ENCODE measurements at places on chromosomes 4 and X.

DNA sequence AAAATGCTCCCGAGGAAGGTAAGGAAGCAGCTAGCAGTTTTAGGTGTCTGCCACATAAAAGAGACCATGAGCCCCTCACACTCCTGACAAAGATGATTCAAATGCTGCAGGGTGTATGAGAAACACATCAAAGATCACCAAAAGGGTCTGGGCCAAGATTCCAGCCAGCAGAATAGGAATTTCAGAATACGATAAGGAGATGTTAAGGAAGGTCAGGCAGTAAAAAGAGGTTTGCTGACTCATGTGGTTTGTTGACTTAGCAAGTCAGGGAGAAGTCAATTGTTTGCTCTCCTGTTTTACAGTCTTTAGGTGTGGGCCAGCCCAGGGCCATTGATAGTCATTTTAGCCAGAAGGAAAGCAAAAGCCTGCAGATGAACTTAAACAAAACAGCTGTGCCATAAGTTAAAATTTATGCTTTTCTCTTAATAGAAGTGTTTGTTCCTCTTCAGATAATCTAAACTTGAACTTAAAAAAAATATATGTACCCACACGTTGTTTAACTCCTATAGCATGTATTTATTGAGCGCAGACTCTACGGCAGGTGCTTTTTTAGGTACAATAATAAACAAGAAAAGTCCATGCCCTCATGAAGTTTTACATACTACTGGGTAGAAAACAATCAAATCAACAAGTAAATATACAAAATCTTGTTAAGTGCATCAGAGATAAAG is 115.6 kb downstream of the CAMK2D start:
- no peak for DNase-seq

DNA sequence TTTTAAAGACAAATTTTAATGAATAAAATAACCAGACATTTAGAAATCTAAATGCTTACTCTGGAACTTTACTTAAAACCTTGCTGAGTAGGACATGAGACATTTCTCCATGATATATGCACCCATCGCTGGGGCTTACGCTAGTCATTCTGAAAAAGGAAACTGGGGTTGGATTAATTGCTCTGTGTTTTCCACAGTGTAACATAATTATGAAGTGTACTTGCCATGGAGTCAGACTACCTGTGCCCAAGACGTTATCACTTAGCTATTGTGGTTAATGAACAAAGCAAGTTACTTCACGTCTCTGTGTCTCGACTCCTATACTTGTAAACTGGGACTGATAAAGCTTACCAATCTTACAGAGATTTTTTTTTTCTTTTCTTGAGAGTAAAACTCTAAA is 47.8 kb downstream of the SHISA3 start:
- DNase-seq = peak; percentile 27

- DNase-seq = no peak
Observed at GRCh38 chrX:46485897-46486296, 59.3 kb downstream of the ZNF674 start.

GRCh38 chr4:38669208-38669607 is 5.2 kb downstream of the KLF3 start:
- DNase-seq = no peak

GRCh38 chrX:78527263-78527662 is 131.9 kb downstream of the RTL3 start:
- DNase-seq = peak; percentile 70

GRCh38 chr4:24551492-24552289 is 32.7 kb downstream of the DHX15 start:
- DNase-seq = peak; percentile 15

GRCh38 chr4:80070880-80071603 is 2.0 kb downstream of the ANTXR2 start:
- DNase-seq = no peak

GRCh38 chr4:60422439-60422838 is 777.7 kb upstream of the ADGRL3 start:
- no peak for DNase-seq

- peak; percentile 16 for DNase-seq
Observed at GRCh38 chr4:147831551-147832171, 99.8 kb downstream of the ARHGAP10 start.

DNA sequence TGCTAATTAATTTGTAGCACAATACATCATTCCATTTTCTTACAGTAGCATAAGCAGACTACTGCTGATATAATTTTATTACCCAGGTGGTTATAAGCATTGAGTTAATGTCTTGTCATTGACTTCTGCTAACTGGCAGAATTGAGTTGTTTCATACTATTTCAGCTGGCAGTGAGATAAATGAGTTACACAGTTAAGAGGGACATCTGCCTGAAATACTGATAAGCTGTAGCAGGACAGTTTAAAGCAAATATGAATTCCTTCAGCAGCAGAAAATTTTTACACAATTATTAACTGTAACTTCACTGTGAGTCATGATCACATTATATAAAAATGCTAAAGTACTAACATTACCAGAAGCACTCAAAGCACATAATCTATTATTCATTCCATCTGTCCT is 326.8 kb downstream of the INPP4B start:
- no peak for DNase-seq

- DNase-seq = no peak
Observed at GRCh38 chr4:20440170-20440569, 188.5 kb downstream of the SLIT2 start.

GRCh38 chrX:22220941-22221340 is 51.8 kb upstream of the CBLL2 start:
- no peak for DNase-seq

GRCh38 chrX:54817220-54817820 is 9.8 kb downstream of the MAGED2 start:
- DNase-seq = no peak

- peak; percentile 23 for DNase-seq
Observed at GRCh38 chrX:13110433-13111324, 66.3 kb upstream of the FAM9C start.

DNA sequence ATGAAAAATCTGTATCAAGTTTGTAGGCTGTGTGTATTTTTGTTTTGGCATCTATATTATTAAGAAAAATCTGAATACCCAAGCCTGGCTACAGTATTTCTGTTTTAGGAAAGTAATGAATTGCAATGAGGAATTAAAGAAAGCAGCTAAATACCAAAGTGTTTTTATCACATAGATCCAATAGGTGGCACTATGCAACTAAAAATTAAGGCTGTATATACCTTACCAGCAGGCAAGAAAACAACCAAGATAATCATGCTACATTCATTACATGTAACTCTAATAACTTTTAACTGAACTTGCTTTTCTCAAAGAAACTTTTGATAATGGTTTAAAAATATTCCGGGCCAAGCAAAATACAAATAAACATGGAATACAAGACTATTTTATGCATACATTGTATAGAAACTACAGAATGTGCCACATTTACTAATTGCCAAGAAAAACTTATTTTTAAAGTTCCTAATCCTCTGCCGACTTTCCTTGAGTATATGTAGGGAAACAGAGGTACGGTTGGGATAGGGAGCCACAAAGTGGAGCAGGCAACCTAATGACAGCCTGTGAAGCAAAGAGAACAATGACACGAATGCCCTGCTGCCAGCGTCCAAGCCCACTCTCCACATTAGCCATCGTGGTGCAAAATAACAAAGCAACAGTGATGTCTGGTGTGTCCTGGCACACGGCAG is 63.7 kb downstream of the SEC24D start:
- DNase-seq = peak; percentile 45

DNA sequence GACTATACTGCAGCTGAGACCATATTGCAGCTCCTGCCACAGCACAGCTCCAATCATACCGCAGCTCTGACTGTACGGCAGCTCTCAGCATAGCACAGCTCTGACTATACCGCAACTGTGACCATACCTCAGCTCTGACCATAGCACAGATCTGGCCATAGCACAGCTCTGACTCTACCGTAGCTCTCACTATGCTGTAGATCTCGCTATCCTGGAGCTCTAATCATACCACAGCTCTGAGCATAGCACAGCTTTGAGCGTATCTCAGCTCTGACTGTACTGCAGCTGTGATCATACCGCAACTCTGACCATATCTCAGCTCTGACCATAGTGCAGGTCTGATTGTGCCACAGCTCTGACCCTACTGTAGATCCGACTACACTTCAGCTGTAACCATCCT is 139.2 kb downstream of the ASMT start:
- no peak for DNase-seq

DNA sequence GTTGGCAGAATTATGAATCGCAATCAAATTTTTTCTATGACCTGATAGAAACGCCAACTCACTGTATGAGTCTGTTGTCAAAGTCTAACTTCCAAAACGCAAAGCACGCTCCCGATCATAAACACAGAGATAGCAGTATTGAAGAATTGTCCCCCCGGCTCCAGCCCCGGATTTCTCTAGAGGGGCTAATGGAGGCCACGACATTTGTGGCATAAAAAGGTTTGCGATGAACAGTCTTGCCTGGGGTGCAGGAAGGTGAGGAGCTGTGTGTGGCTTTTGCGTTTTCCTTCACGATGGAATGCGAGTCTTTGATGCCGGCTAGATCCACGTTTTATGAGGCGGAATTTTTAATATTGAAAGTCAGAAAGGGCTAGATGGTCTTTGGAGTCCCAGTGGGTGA is 183.0 kb downstream of the CRLF2 start:
- DNase-seq = no peak

DNA sequence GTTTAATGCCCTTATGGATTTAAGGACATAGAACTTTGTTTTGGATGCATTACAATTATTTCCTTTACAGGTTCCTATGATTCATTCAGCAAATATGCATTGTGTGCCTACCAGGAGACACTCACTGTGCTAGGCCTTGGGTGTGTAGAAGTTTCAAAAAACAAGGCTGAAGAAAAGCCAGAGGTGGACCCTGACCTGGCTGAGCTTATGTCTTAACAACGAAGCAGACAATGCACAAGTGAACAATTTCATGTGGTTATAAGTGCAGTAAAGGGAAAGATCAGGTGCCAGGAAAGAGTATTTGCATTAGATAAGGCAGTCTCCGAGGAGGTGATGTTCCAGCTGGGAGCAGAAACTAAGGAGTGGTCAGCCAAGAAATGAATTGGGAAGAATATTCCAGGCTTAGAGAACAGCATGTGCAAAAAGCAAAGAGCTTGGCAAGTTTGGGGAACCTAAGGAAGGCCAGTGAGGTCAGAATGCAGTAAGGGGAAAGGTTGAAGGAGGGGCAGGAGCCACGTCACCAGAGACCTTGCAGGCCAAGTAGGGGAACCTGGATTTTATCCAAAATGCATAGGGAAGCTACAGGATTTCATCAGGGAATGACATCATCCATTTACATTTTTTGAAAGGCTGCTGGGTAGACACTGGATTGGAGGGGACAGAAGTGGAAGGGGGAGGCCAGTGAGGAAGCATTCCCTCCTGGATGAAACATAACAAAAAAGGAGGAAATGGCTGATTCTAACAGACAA is 193.6 kb downstream of the SOWAHB start:
- DNase-seq = no peak

- DNase-seq = no peak
Observed at GRCh38 chr4:56077676-56078075, 128.9 kb downstream of the CEP135 start.

GRCh38 chr4:188005561-188005960 is 10.0 kb downstream of the ZFP42 start:
- DNase-seq = no peak

- no peak for DNase-seq
Observed at GRCh38 chrX:24377911-24378468, 17.6 kb downstream of the SUPT20HL1 start.

DNA sequence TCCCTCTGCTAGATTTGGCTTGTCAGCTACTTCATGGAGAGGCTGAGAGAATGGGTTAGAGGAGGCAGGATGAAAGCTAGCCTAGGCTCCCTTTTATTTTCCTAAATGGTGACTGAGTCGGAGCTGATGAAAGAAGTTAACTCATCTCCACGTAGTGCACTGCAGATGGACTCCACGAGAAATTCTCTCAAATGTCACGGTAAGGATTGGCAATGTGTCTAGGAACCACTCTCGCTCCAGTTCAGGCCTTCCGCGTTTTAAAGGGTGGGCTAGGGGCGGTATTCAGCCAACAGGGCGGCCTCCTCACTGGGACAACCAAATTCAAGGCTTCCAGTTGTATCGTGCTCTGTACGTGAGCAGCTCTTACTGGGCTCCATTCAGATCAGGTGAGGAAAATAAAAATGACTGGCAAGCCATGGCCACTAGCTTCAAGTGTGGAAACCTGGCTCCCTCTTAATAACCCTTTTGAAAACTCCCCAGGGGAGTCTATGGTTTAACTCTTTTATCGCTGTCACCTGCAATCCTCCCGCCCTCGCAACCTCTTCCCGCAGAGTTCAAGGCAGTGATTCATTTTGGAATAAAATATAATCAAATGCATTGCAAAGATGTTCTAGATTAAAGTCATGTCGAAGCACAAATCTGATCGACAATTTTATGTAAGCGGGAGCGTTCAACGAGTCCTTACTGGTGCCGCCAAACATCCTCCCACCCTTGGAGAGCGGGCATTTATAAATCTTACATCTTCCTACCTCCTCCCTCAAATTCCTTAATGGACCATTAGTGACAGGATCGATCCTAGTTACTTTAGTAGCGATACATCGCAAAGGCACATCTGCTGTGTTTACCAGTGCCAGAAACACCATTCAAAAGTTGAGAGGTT is 1.2 kb downstream of the SPOCK3 start:
- DNase-seq = no peak

Measured in activated CD4-positive, alpha-beta T cell treated with anti-CD3 and anti-CD28 coated beads, Interleukin-10, Interleukin-2, amounts not matched to agents 100 ng/mL and 50 ng/mL, durations not matched to agents 16 hours and 8 hours (primary cell).